ENCODE measurements at places on chromosomes 11 and 22. TPM values are rescaled to one million over a fixed set of nuclear protein-coding genes. Genes with fewer than 3 reads are reported as not detected.

The L3MBTL2 gene
- total RNA-seq, result 22.6 TPM

The ABCG4 gene
- 0.40 TPM for total RNA-seq

The HDHD5 gene
- total RNA-seq, result 37.1 TPM

The CARD18 gene
- total RNA-seq, result not detected

The SMTNL1 gene
- total RNA-seq, result not detected

The SLC1A2 gene
- total RNA-seq, result 0.40 TPM

The SERPING1 gene
- total RNA-seq, result 445 TPM

The ARHGAP8 gene
- not detected for total RNA-seq

The OR8G5 gene
- total RNA-seq, result not detected

The GLYATL1 gene
- total RNA-seq, result not detected

The JAM3 gene
- 91.0 TPM for total RNA-seq

Measured in gastroesophageal sphincter (tissue), 4 donors.